ENCODE measurements at places on chromosomes 7 and 10. TPM values are rescaled to one million over a fixed set of nuclear protein-coding genes. Genes with fewer than 3 reads are reported as not detected.

Gene PAPOLB
- total RNA-seq, result 0.19 TPM

Gene GRM3
- not detected for total RNA-seq

Gene HMX3
- total RNA-seq, result not detected

Gene OR2A42
- 0.06 TPM for total RNA-seq

Gene GPER1
- 3.2 TPM for total RNA-seq

Gene CYP2C8
- not detected for total RNA-seq

Gene NEUROG3
- total RNA-seq, result not detected

Gene LIPJ
- under 0.01 TPM for total RNA-seq

Gene CYP26C1
- total RNA-seq, result 0.06 TPM

Gene GNGT1
- not detected for total RNA-seq

Gene METTL2B
- total RNA-seq, result 34.7 TPM

Gene PON1
- total RNA-seq, result not detected

Gene NRCAM
- total RNA-seq, result 1.6 TPM

Gene CXCL12
- total RNA-seq, result 1,285 TPM

Gene CEP55
- total RNA-seq, result 32.0 TPM

Gene NME8
- total RNA-seq, result not detected

Gene TRIM56
- 23.5 TPM for total RNA-seq

Gene INTS15
- total RNA-seq, result 6.3 TPM

Gene C10orf90
- 0.13 TPM for total RNA-seq

Gene UPK3B
- 0.19 TPM for total RNA-seq

Gene LDB1
- total RNA-seq, result 40.6 TPM

Gene LIPK
- not detected for total RNA-seq

Gene SHH
- total RNA-seq, result 0.13 TPM

Gene GBF1
- 40.7 TPM for total RNA-seq

Gene POLR3A
- 22.9 TPM for total RNA-seq

Gene ZDHHC16
- total RNA-seq, result 38.7 TPM

Gene HIP1
- total RNA-seq, result 8.5 TPM

Gene FGFBP3
- total RNA-seq, result 1.1 TPM

Gene EPDR1
- total RNA-seq, result 51.2 TPM

Gene RNF148
- total RNA-seq, result 0.40 TPM

Gene ADAM22
- 0.50 TPM for total RNA-seq

Gene ST7
- 18.2 TPM for total RNA-seq

Gene SFTPA1
- not detected for total RNA-seq

Gene TSPAN13
- 1.6 TPM for total RNA-seq

Gene MRLN
- not detected for total RNA-seq

Gene VGF
- total RNA-seq, result not detected

Gene PNLIPRP2
- total RNA-seq, result not detected

Gene TLX1
- not detected for total RNA-seq

Gene SNX13
- 43.0 TPM for total RNA-seq

Gene TRIM50
- total RNA-seq, result not detected

Gene SNX10
- 0.13 TPM for total RNA-seq

Gene ODAD2
- 0.40 TPM for total RNA-seq

Gene LLCFC1
- total RNA-seq, result not detected

Gene RADIL
- total RNA-seq, result 1.5 TPM

Gene OR9A2
- not detected for total RNA-seq

Gene MINPP1
- 19.5 TPM for total RNA-seq

Gene CHN2
- not detected for total RNA-seq

Gene TEX36
- not detected for total RNA-seq

Gene ASIC3
- total RNA-seq, result not detected

Gene NPSR1
- not detected for total RNA-seq

Gene DKK1
- 103 TPM for total RNA-seq

Gene NPY4R
- not detected for total RNA-seq

Gene RASA4B
- 19.4 TPM for total RNA-seq

Gene RBM48
- 11.1 TPM for total RNA-seq

Gene SLC26A3
- not detected for total RNA-seq

Gene PRSS2
- not detected for total RNA-seq

Gene TBRG4
- total RNA-seq, result 39.3 TPM

All from aortic smooth muscle cell (primary cell).